ENCODE measurements at places on chromosomes 3 and 15.

DNA sequence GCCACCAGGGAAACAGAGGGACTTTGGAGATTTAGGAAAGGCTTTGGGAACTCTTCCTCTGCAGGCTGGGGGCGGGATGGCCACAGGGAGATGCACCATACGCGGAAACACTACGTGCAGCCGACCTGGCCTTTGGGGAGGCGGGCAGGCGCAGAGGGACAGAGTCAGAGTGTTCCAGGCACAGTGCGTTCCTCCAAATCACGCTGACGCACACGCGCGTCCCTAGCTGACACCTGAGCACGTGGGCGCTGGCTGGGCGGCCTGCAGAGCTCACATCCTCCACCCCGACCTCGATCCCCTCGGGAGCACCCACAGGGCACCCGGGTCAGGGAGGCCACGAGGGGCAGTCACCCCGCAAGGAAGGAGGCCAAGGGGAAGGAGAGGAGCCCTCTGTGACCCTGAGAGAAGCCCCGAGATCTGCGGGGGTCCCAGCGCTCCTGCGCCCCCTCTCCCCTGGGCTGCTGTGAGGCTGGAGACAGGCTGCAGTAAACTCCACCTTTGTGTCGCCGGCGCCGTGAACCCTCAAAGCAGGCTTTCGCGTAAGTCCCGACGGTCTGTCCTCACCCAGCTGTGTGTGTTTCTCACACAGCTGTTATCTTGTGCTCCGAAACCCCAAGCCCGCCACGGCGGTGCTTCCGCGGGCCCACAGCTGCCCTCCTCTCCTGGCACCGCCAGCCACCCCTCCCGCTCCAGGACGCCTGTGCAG, 196.3 kb downstream of the OCA2 start:
- no peak for DNase-seq

DNA sequence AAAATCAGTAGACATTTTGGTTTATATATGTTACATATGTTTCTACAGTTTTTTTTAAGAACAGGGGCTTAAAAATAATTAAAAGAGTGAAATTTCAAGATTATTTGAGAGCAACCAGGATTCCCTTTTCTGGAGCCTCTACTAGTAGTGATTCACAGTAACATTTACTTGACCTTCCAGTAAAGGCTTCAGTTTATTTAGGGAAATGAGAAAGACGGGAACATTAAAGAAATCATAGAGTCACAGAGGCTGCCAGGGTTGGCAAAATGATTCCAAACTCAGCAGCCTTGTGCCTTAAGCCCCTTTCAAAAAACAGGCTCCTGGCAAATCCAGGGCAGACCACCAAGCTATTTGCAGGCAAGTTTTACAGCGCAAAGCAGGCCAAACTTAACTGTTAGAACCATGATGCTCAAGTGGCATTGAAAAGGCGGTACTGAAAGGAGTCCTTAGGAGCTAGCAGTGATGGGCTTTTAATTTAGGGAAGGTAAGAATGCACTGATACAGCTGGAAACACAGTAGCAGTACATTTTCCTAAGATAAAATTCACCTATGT, 201.1 kb upstream of the ADAMTS9 start:
- DNase-seq, result no peak

DNA sequence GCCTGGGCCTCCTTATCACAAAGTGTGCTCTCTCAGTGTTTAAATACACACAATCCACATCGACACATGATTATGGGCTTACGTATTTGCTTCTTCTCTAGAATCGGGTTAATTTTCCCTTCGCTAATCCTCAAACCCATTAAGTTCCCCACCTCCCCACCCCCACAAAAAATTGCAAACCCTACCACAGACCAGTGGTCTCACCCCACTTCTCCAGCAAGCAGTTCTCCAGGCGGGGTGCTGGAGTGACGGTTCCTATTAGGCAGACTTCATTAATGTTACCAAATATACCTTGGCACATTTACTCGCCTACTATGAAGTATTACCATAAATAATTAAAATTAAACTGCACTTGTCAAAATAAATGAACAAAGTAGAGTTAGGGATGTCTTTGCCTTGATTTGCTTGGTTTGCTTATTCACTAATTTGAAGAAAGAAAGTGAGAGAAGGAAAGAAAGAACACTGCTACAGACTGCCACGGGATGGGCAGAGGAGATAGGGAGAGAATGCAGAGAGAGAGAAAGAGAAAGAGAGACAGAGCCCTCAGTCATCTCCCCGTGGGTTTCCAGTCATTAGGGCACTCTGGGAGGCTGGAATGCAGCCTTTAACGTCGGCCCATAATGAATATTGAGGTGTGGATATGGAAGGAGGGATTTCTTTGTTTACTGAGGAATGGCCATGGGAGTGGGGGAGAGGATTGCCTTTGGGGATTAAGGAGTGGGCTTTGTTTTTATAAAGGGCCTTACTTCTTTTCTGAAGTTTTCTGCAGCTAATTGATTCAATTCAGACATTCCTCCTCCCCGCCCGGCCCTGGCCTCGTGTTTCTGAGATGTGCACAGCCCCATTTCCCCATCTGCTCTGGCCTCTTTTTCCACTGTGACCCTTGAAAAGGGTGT, 39.7 kb upstream of the POLG start:
- DNase-seq, result no peak

DNA sequence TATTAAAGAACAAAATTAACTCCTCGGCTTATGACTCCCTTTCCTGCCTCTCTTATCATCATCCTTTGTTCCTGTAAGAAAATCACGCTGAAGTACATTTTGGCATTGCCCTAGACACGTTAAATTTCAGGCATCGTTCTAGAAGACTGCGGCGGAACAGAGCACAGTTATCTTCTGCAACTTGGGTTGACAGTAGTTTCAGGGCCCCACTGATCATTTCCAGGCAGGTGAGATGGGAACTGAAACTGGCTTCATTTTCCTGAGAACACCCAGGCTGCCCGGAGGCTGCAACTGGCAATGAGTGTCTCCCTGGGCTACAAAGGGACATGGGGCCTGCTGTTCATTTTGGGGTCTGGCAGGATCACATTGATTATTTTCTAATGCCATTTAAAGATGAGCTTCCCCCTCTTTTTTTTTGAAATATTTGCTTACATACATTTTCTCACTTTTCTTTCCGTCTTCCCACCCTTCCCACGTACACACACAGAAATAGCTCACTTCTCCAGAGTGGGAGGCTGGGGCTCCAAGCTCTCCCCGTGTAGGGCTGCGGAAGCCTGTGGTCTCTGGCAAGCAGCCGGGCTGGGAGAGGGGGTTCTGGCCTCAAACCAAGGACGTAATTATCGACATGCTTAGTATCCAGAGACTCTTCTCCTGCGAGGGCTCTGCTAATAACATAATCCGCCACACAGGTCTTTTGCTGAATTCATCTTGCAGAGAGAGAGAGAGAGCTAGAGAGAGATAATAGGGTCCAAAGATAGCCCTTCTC, 267.4 kb downstream of the ABHD5 start:
- DNase-seq, result no peak

GRCh38 chr3:103614719-103615118, 1179.9 kb downstream of the ZPLD1 start:
- no peak for DNase-seq

All from aorta (tissue), 5 donors.